ENCODE measurements at places on chromosomes 1 and 21.

- H3K4me1 ChIP-seq: peaks cover 10% of the 10 kb centered on the region
- H3K4me3 ChIP-seq: no peak overlapping the region
- no peak for DNase-seq
- no peaks in the 10 kb centered on the region for H3K36me3 ChIP-seq
- H3K27ac ChIP-seq: no peak overlapping the region
- no peaks in the 10 kb centered on the region for H3K27me3 ChIP-seq
Observed at GRCh38 chr1:243483071-243483771, 227.4 kb downstream of the SDCCAG8 start.

DNA sequence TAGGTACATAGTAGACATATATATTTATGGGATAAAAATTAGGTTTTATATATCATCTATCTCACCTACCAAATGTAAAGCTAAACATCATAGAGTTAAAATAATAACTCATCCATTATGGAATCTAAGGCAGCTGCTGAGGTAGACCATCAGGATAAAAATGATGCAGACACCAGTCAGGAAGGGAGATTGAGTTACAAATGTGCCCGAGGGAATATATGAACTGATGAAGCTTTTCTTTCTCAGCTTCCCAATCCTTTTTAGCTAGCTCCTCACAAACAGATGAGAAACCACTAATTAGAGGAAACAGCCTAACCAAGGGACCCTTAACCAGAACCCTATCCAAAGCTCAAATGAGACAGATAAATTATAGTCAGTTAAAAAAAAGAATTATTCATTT, 20.9 kb downstream of the TTLL7 start:
- DNase-seq: no peak
- no peaks in the 10 kb centered on the region for H3K4me1 ChIP-seq
- H3K27me3 ChIP-seq: peaks cover 3% of the 10 kb centered on the region
- H3K36me3 ChIP-seq: no peaks in the 10 kb centered on the region
- no peak overlapping the region for H3K27ac ChIP-seq
- H3K4me3 ChIP-seq: no peak overlapping the region

GRCh38 chr1:156203331-156203730, 9.4 kb downstream of the SLC25A44 start:
- H3K4me3 ChIP-seq: no peak overlapping the region
- no peaks in the 10 kb centered on the region for H3K27me3 ChIP-seq
- H3K36me3 ChIP-seq: peaks cover 60% of the 10 kb centered on the region

GRCh38 chr21:32812035-32812434, 40.5 kb upstream of the PAXBP1 start:
- no peaks in the 10 kb centered on the region for H3K36me3 ChIP-seq
- no peaks in the 10 kb centered on the region for H3K4me1 ChIP-seq
- no peak overlapping the region for H3K4me3 ChIP-seq
- no peak for DNase-seq
- no peaks in the 10 kb centered on the region for H3K27me3 ChIP-seq
- no peak overlapping the region for H3K27ac ChIP-seq

DNA sequence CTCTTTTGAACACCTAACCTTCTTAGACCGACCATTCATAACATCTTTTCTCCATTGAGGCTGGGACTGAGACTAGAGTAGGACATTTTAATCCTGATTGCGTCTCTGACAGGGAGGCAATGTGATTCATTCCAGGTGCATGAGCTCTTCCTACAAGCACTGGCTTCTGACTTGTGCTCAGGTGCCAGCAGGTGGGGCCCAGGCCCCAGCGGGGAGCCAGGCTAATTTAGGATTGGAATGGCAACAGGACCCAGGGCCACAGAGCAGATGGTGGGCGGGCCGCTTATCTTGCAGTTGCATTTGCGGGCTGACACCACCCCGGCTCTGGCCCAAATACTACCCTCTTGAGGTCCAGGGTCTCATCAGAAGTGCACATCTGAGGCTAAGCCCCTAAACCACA, 4.1 kb downstream of the GPA33 start:
- H3K4me3 ChIP-seq: no peak overlapping the region
- no peak for DNase-seq
- H3K36me3 ChIP-seq: no peaks in the 10 kb centered on the region
- H3K4me1 ChIP-seq: peaks cover 55% of the 10 kb centered on the region
- no peak overlapping the region for H3K27ac ChIP-seq
- H3K27me3 ChIP-seq: no peaks in the 10 kb centered on the region

DNA sequence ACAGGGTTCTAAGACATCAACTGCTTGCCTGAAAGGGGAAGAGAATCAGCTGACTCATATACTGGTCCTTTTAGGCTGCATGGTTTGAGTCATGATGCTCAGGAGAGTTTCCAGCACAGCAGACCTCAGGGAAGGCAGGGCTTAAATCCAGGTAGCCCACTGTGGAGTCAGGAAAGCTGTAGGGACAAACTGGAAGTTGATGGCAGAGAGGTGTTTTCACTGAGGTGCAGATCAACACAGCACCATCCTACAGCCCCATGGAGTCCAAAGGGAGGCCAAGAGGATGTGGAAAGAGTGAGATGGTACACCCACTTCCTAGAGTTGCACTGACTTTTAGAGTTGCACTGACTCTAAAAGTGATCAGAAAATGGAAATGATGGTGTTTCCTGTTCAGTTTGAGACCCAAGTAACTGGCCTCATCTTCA, 252.4 kb upstream of the DUSP10 start:
- H3K27me3 ChIP-seq: no peaks in the 10 kb centered on the region
- no peaks in the 10 kb centered on the region for H3K4me1 ChIP-seq
- no peak overlapping the region for H3K27ac ChIP-seq
- no peak overlapping the region for H3K4me3 ChIP-seq

DNA sequence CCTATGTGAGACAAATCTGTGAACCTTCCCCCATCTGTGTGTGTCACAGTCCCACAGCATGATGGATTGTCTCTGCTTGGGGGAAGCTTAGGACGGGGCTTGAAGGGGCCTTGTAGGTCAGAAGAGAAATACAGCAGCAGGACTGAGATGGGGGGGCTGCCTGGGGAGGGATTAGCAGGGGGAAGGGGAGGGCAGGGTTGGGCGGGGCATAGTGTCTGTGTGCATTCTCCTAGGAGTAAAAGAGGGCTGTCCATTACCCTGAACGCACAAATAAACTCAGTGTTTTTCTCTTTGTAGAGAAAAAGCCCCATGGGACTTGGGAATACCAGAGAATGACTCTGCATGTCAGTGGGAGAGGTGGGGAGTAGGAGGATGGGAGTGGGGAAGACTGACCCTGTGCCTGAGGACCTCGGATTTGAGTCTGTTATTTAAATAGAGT, 16.4 kb downstream of the RNF220 start:
- H3K36me3 ChIP-seq: no peaks in the 10 kb centered on the region
- no peak overlapping the region for H3K27ac ChIP-seq
- peaks cover 14% of the 10 kb centered on the region for H3K4me1 ChIP-seq
- no peak for DNase-seq
- H3K4me3 ChIP-seq: no peak overlapping the region
- peaks cover 62% of the 10 kb centered on the region for H3K27me3 ChIP-seq

GRCh38 chr1:82994616-82995263, 1004.2 kb downstream of the TTLL7 start:
- no peaks in the 10 kb centered on the region for H3K27me3 ChIP-seq
- H3K36me3 ChIP-seq: no peaks in the 10 kb centered on the region
- DNase-seq: no peak
- no peak overlapping the region for H3K4me3 ChIP-seq
- H3K27ac ChIP-seq: no peak overlapping the region

GRCh38 chr1:116409751-116410191, 36.7 kb downstream of the ATP1A1 start:
- DNase-seq: no peak
- H3K36me3 ChIP-seq: peaks cover 33% of the 10 kb centered on the region
- no peaks in the 10 kb centered on the region for H3K4me1 ChIP-seq
- no peaks in the 10 kb centered on the region for H3K27me3 ChIP-seq

DNA sequence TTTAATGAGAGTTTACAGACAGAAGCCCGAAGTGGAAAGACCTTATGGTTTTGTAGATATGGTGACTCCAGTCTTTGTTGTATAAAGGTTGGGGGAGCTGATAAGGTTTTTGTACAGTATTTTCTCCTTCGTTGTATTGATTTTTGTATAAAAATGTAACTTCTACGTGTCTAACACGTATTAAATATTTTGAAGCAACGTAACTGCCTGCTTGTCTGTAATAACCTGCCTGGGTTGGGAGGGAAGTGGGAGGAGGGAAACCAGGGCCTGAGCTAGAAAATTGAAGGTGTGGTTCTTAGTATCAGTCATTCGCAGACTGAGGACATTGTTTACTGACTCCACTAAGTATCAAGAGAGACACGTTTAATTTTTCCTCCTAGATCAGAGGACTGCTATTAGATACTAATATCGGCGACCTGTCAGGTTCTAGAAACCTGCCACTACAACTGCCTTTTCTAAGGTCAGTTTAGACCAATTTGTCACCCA, 2.2 kb downstream of the IER5 start:
- peak; percentile 16 for DNase-seq
- H3K4me3 ChIP-seq: peak overlapping the region; percentile 96
- H3K4me1 ChIP-seq: peaks cover 36% of the 10 kb centered on the region
- peaks cover 3% of the 10 kb centered on the region for H3K36me3 ChIP-seq
- peak overlapping the region; percentile 97 for H3K27ac ChIP-seq
- no peaks in the 10 kb centered on the region for H3K27me3 ChIP-seq

GRCh38 chr1:94105957-94106529, 14.9 kb downstream of the ABCA4 start:
- H3K4me3 ChIP-seq: no peak overlapping the region
- no peak for DNase-seq
- no peaks in the 10 kb centered on the region for H3K4me1 ChIP-seq

DNA sequence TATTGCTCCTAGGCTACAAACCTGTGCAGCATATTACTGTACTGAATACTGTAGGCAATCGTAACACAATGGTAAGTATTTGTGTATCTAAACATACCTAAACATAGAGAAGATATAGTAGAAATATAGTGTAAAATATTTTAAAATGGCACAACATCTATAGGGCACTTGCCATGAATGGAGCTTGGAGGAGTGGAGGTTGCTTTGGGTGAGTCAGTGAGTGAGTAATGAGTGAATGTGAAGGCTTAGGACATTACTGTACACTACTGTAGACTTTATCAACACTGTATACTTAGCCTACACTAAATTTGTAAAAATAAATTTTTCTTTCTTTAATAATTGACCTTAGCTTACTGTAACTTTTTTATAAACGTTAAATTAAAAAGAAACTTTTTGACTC, 7.9 kb downstream of the LEFTY2 start:
- no peak for DNase-seq
- no peaks in the 10 kb centered on the region for H3K27me3 ChIP-seq
- no peak overlapping the region for H3K27ac ChIP-seq
- no peak overlapping the region for H3K4me3 ChIP-seq
- H3K4me1 ChIP-seq: no peaks in the 10 kb centered on the region

DNA sequence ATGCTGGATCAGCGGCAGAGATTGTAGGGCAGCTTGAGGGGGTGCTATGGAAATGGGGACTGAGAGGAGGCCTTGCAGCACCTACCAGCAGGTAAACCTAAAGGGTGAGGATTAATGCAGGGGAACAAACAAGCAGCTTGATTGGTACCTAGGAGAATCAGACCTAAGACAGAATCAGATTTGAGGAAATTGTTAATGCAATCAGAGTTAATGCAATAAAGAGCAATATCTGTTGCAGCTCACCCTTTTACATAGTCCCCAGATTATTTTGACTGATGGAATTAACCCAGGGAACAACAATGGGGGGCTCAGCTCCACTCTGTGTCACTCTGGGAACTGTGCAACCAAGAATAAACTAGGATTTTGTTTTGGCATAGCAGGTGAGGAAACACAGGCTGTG, 64.5 kb downstream of the ZC3H11B start:
- no peak overlapping the region for H3K27ac ChIP-seq
- H3K4me1 ChIP-seq: no peaks in the 10 kb centered on the region
- no peaks in the 10 kb centered on the region for H3K27me3 ChIP-seq
- no peak overlapping the region for H3K4me3 ChIP-seq

DNA sequence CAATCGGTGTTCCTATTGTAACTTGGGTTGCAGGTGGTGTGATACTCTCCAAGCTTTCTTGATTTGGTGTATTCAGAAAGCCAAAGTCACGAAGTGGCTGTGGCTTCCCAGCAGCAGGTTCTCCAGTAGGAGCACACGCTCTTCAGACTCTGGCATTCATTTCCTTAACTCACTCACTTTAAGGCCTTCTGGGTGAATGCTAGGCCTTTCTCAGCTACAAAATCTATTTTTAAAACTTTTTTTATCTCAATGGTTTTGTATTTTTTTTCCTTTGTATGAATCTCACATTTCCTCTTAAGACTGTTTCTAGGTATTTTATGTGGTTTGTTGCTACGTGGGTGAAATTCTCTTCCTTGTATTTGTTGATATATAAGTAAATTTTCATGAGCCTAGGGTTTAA, 22.9 kb upstream of the PKN2 start:
- H3K4me3 ChIP-seq: peak overlapping the region; percentile 53
- H3K27ac ChIP-seq: no peak overlapping the region
- DNase-seq: peak; percentile 48
- no peaks in the 10 kb centered on the region for H3K27me3 ChIP-seq
- no peaks in the 10 kb centered on the region for H3K36me3 ChIP-seq

DNA sequence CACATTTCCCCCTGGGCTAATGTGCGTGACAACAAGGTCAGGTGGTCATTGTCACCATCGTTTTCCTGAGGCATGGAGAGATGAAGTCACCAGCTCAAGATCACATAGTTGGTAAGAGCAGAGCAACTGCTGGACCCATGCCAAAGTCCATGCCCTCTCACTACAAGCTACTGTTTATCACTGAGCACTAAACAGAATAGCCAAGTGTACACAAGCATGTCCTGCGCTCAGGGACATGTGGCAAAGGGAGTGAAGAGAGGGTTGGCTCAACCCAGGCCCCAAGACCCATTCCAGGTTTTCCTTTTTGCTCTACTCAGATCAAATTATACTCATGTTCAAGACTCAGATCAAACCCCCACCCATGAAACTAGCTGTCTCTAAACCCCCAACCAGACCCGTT, 20.8 kb downstream of the LRRC52 start:
- no peak overlapping the region for H3K4me3 ChIP-seq
- no peak overlapping the region for H3K27ac ChIP-seq
- H3K4me1 ChIP-seq: no peaks in the 10 kb centered on the region
- peaks cover 20% of the 10 kb centered on the region for H3K27me3 ChIP-seq

- no peak for DNase-seq
- H3K36me3 ChIP-seq: no peaks in the 10 kb centered on the region
- H3K4me3 ChIP-seq: no peak overlapping the region
- H3K27me3 ChIP-seq: no peaks in the 10 kb centered on the region
Observed at GRCh38 chr1:11522400-11523235, 43.7 kb downstream of the DISP3 start.

GRCh38 chr21:37076087-37076850, 3.2 kb downstream of the TTC3 start:
- H3K27me3 ChIP-seq: no peaks in the 10 kb centered on the region
- H3K36me3 ChIP-seq: no peaks in the 10 kb centered on the region
- peaks cover 33% of the 10 kb centered on the region for H3K4me1 ChIP-seq
- no peak overlapping the region for H3K4me3 ChIP-seq
- no peak overlapping the region for H3K27ac ChIP-seq

DNA sequence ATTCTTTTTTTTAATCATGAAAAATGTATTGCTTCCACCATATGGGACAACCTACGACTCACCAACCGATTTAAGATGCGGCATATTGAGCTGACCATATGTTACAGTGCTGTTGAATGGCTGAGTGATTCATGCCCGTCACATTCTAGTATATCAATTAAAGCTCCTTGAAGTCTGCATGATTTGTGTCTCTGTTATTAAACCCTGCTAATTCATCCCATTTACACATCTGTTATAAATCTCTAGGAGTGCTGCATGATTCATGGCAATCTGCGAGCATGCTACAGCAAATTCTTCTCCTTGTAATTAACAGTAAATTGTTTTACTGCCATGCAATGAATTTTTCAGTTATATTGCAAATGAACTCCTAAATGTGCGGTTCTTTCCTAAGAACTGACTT, 239.8 kb downstream of the USH2A start:
- no peak overlapping the region for H3K27ac ChIP-seq
- H3K4me1 ChIP-seq: no peaks in the 10 kb centered on the region
- no peaks in the 10 kb centered on the region for H3K36me3 ChIP-seq
- H3K4me3 ChIP-seq: no peak overlapping the region
- no peak for DNase-seq
- no peaks in the 10 kb centered on the region for H3K27me3 ChIP-seq

Data from CD4-positive, CD25-positive, alpha-beta regulatory T cell (primary cell).